ENCODE measurements at places on chromosomes 5 and 9. TPM values are rescaled to one million over a fixed set of nuclear protein-coding genes. Genes with fewer than 3 reads are reported as not detected.

- H3K36me3 ChIP-seq: no peaks in the 10 kb centered on the region
- H3K27ac ChIP-seq: peak overlapping the region; percentile 34
- DNase-seq: peak; percentile 87
- H3K4me1 ChIP-seq: peaks cover 5% of the 10 kb centered on the region
Measured at GRCh38 chr9:131635285-131635684, 90.0 kb downstream of the PRRT1B start.

GRCh38 chr9:115978091-115978490 lies 175.5 kb upstream of the PAPPA start:
- no peak overlapping the region for H3K27ac ChIP-seq
- no peak overlapping the region for H3K4me3 ChIP-seq
- no peaks in the 10 kb centered on the region for H3K4me1 ChIP-seq
- DNase-seq: no peak
- H3K36me3 ChIP-seq: no peaks in the 10 kb centered on the region

The INSL4 gene
- not detected for total RNA-seq

GRCh38 chr5:103490030-103490739 lies 72.4 kb downstream of the NUDT12 start:
- DNase-seq: no peak
- no peaks in the 10 kb centered on the region for H3K4me1 ChIP-seq
- H3K36me3 ChIP-seq: no peaks in the 10 kb centered on the region
- H3K27me3 ChIP-seq: no peaks in the 10 kb centered on the region
- no peak overlapping the region for H3K27ac ChIP-seq
- H3K4me3 ChIP-seq: no peak overlapping the region
